Forelimb muscle (tissue), 1 donor: ENCODE measurements at places on chromosomes 5 and 9. TPM values are rescaled to one million over a fixed set of nuclear protein-coding genes. Genes with fewer than 3 reads are reported as not detected.

DNA sequence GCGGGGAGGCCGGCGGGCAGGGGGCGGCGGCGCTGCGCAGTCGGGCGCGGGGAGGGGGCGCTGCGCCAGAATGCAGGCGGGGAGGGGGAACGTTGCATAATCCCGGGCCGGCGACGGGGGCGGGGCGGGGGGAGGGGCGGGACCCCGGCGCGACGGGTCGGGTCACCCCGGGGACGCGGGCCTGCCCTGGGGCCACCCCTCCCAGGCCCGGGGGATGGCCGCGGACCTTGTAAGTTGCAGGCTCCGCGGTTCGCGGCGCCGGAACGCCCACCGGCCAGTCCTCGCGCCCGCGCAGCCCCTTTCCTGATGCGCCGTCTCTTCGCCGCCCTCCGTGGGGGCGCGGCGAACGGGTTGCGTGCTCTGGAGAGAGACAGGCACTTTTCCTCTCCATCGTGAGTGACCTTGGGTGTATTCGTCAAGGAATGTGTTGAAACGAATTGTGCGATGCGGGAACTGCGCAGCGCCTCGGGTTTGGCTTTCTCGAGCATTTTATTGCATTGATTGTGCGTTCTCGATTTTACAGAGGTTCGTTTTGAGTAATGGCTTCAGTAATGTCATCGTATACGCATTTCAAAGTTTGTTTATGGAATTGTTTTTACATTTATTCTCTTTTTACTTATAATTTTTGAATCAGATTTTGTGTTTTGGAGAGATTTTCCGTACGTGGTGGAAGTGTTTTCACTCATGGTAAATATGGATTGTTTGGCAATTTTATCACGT, 802 bp downstream of the SPIN1 start:
- no peak for DNase-seq

GABBR2 gene
- 0.82 TPM for polyA plus RNA-seq

- no peak for DNase-seq
Observed at GRCh38 chr5:93807846-93808245, 66.4 kb upstream of the POU5F2 start.

- no peak for DNase-seq
Observed at GRCh38 chr5:172370237-172370640, 84.1 kb downstream of the SH3PXD2B start.

DNA sequence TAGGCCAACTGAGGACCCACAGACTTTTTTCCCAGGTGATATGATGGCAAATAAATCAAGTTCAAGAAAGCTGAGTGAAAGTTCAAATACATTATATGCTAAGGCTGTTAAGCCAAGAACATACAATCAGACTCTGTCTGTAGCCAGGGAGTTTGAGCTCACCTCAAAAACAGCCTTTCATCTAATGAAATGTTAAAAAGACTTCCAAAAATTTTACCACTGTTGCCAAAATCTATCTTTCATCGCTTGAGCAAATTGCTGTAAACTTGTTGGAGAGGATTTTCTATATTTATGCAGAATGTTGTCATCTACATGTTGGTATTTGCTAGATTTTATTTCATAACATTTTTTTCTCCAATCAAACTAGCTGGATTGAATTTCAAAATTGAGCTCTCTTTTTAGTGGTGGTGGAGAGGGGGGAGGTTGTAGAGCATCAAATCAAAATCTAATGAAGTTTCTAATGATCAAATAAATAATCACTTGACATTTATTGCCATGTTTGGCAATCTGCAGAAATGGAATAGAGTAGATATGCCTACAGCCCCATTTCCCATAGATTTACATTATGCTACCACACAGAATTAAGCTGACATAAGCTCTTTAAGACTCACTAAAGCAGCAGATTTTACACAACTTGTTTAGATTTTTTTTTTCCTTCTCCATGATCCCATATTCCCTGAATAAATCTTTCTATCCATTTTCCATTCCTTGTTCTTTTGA, 828.9 kb upstream of the ZNF608 start:
- no peak for DNase-seq

DNA sequence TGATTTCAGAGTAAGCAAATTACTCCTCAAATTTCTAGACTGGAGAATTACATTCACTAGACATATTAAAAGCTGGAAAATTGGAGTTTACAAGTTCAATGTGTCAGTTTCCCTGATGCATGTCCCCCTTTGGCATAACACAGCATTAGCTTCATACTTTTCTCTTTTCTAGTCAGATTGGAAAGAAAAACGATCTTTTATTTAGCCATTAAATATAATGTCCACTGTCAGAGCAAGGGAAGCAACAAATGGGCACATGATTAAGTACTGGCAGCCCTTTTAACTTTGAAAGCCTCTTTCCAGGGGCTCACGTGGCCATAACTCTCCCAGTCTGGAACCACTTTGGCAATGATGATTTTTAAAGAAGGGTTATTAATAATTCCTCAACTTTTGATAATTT, 203.3 kb downstream of the KCNN2 start:
- no peak for DNase-seq

DNA sequence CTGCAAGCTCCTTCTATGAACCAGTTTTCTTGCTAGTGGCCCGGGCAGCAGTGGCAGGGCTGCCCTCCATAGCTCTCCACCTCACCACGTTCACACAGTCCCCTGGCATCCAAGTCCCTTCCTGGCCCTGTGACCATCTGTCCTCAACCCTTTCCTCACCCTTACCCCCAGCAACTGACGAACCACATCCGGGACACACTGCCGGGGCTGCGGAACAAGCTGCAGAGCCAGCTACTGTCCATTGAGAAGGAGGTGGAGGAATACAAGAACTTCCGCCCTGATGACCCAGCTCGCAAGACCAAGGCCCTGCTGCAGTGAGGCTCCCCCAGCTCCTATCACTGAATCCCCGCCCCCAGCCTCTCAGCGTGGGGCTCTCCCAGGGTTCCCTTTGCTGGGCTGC, 18.8 kb downstream of the DNM1 start:
- no peak for DNase-seq

LYRM7 gene
- polyA plus RNA-seq = 11.7 TPM

NRARP gene
- polyA plus RNA-seq = 3.8 TPM
